NCI-H446 (cell line): ENCODE measurements at places on chromosomes 4 and X.

GRCh38 chr4:2078584-2078983 is 19.5 kb downstream of the NAT8L start:
- no peak for DNase-seq

DNA sequence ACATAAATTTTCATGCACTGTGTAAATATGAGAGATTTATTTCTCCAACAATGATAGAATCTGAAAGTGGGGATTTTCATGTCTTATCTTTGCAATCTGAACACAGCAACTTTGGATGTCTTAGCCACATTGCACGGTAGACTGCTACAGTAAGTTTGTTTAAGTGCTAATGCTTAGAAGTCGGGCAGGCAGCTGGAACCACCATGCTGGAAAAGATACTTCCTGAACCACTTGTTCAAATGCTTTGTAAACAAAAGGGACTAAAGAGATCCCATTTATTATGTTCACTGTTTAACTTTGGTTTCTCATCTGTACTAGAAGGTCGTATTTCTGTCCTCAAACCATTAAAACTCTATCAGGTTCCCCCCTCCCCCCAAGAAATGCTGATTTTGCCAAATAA is 555.9 kb upstream of the DIPK2B start:
- no peak for DNase-seq

DNA sequence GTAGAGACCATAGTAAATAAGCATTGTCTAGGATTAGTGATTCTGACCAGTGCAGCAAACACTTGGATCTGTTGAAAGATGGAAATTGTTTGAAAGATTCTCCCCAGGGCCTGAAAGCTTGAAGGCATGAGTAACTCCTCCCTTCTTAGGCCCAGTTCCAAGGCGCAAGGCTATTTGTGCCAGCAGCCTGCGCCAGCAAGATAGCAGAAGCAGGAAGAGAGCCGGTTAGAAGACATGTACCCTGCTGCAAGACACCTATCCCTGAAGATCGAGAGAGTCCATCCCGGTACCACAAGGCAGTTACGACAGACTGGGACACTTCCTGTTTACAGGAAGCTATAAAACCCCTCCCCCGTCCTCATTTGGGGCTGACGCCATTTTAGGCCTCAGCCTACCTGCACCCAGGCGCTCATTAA is 72.4 kb upstream of the JADE1 start:
- no peak for DNase-seq

GRCh38 chr4:20426028-20426427 is 174.3 kb downstream of the SLIT2 start:
- DNase-seq = no peak

GRCh38 chr4:41120297-41121217 is 93.8 kb downstream of the APBB2 start:
- no peak for DNase-seq

- DNase-seq = no peak
These were observed 37.8 kb downstream of the LRP2BP start for GRCh38 chr4:185357733-185358440.

- no peak for DNase-seq
These were observed 12.4 kb upstream of the ARHGAP36 start for GRCh38 chrX:131045726-131046125.

GRCh38 chr4:48180234-48180633 is 46.2 kb upstream of the TXK start:
- DNase-seq = no peak

DNA sequence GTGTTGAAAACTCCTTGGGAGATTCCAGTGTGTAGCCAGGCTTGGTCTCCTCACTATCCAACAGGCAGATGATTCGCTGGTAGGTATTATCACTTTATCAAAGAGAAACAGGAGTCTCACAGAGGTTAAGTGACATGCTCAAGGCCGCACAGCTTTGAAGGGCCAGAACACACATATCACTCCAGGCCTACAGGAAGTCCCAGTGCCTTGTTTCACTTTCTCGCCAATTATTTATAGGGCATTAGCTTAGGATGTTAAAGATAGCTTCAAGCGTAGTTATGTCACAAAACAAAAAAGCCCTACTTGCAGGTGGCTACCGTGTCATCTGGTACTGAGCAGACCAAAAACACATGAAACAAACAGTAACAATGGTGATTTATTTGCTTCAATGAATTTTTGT is 13.2 kb downstream of the ATP8A1 start:
- DNase-seq = no peak
